ENCODE measurements at places on chromosomes 7 and 10.

DNA sequence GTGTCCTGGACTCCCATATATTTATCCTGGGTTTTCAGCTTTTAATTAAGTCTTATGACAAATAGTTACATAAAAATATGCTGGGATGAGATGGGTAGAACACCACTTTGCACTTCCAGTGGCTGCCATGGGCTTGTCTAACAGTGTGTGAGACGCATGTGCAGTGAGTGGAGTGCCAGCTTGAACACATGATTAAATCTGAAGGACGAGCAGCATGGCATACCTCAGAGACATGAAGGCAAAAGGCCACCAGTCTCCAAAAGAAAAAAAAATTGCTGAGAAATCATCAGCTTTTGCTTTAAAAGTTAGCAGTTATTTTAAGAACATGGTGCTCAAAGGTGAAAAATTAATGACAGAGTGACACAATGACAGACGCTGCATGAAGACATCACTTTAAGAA lies 139.0 kb upstream of the ADCY1 start:
- no peak for DNase-seq

- no peak for DNase-seq
These were observed 6.3 kb downstream of the RSBN1L start for GRCh38 chr7:77702513-77702912.

GRCh38 chr7:15684111-15684800 lies 2.2 kb downstream of the MEOX2 start:
- DNase-seq: no peak

GRCh38 chr7:158868764-158869410 lies 12.5 kb downstream of the DYNC2I1 start:
- DNase-seq: no peak

DNA sequence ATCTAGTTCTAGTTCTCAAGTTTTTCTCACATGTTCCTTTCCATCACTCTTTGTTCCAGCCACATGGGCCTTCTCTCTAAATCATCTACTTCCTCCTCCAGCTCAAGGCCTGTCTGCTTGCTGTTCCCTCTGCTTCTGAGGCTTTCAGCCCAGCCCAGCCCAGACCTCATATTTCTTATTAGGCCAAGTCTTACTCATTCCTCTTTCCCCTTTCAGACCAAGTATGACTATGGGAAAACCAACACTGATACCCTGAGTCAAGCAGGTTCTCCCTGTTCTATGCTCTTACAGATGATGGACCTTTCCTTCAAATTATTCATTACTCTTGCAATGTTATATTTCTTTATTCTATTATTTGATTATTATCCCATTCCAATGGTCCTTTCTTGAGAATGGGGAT lies 80.3 kb upstream of the SEM1 start:
- no peak for DNase-seq

DNA sequence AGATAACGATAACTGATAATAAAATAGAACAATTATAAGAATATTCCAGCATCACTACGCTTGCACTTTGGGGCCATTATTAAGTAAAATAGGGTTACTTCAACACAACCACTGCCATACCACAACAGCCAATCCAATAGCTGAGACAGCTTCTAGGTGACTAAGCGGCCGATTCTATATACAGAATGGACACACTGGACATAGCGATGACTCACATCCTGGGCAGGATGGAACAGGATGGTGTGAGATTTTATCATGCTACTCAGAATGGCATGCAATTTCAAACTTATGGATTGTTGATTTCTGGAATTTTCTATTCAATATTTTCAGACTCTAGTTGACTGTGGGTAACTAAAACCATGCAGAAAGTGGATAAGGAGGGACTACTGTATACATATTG lies 920.9 kb downstream of the LRMDA start:
- DNase-seq: peak; percentile 94

DNA sequence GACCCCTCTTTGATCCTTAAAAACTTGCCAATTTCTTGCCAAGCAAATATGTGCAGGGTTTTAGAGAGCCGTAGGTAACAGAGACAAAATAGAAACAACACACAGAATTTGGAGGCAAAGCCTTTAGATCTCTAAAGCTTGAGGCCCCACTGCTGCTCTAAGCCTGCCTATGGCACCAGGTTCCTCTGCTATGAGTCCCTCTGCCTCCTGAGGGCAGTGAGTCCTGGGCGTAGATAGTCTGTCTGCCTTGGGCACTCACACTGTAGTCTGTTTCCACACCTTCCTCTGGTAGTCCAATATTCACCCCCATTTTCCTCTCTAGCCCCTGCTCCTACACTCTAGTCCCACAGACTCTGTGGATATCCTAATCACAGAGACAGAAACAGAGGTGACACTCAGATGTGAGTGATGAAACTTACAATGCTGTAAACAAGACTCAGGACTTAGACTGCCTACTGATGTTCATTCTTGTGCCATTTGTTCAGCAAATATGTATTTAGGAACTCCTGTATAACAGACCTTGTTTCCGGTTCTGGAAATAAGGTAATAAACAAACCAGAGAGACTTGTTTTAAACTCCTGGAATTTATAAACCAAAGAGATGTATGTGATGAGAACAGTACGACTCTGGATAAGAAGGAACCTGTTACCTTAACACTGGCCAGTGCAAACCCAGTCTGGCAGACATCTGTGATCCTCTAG lies 153.3 kb upstream of the PRSS1 start:
- no peak for DNase-seq

DNA sequence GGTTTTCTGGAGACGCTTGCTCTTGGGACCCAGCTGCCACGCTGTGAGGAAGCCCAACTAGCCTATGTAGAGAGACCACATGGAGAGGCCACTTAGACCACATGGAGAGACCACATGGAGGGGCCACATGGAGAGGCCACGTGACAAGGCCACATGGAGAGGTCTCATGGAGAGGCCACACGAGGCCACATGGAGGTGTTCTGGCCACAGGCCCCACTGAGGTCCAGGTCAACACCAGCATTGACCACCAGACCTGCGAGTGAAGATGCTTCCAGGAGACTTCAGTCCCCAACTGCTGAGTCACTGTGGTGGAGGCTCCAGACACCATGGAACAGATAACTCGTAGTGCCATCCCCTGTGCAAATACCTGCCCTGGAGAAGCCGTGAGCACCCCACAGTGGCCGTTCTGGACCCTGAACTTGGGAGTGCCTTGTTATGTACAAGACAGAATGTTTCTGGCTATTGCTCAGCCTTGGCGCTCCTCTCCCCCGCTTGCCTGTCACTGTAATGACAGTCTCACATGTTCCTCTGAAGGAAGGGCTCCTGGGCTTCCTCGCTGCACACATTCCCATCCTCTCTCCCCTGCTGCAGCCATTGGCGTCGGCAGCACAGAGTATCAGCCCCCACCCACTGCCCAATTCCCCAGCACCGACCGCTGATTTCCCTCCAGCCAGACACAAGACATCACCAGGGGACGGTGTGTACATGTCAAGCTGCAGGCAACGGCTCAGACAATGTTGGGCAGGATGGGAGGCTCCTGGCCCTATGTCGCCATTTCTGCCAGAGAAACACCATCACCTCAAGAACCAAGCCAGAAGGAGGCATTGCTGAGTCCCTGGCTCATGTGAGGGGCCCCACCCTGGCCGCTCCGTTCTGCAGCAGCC lies 49.0 kb upstream of the TNRC18 start:
- DNase-seq: no peak

DNA sequence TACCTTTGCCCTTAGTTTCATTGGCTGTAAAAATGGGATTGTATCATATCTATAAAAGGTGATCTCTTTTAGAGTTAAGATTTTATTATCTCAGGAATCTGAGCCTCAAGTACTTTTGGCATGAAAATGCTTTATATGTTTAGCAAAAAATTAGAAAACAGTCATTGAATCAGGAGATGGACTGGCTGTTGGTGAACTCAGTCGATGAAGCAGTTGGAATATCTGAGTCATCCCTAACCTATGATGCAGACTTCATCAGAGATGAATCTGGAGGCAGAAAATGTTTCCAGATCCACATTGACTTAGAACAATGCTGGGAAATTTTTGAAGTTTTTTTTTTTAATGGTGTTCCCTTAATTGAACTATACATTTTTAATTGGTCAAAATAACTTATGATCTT lies 228.5 kb downstream of the SLC25A13 start:
- peak; percentile 70 for DNase-seq

DNA sequence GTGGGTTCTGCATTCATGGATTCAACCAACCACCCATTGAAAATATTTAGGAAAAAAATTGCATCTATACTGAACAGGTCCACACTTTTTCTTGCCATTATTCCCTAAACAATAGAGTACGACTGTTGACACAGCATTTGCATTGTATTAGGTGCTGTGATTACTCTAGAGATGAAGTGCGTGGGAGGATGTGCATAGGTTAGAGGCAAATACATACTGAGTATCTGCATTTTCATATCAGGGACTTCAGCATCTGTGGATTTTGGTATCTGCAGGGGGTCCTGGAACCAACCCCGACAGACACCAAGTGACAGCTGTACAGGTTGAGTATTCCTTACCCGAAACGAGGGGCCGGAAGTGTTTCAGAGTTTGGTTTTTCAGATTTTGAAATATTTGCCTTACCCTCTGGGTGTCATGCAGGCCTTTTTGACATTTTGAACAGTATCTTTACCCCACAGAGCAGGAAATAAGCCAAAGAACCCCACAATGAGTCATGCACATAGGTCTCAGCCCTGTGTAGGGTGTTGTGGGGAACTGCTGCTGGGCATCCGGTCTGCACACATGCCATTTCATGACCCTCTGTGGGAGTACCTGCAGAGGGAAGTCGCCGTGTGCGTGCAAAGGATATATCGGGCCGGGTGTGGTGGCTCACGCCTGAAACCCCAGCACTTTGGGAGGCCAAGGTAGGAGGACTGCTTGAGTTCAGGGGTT lies 14.5 kb downstream of the NUDT5 start:
- DNase-seq: peak; percentile 9

GRCh38 chr7:1444214-1444924 lies 14.9 kb downstream of the MICALL2 start:
- no peak for DNase-seq

DNA sequence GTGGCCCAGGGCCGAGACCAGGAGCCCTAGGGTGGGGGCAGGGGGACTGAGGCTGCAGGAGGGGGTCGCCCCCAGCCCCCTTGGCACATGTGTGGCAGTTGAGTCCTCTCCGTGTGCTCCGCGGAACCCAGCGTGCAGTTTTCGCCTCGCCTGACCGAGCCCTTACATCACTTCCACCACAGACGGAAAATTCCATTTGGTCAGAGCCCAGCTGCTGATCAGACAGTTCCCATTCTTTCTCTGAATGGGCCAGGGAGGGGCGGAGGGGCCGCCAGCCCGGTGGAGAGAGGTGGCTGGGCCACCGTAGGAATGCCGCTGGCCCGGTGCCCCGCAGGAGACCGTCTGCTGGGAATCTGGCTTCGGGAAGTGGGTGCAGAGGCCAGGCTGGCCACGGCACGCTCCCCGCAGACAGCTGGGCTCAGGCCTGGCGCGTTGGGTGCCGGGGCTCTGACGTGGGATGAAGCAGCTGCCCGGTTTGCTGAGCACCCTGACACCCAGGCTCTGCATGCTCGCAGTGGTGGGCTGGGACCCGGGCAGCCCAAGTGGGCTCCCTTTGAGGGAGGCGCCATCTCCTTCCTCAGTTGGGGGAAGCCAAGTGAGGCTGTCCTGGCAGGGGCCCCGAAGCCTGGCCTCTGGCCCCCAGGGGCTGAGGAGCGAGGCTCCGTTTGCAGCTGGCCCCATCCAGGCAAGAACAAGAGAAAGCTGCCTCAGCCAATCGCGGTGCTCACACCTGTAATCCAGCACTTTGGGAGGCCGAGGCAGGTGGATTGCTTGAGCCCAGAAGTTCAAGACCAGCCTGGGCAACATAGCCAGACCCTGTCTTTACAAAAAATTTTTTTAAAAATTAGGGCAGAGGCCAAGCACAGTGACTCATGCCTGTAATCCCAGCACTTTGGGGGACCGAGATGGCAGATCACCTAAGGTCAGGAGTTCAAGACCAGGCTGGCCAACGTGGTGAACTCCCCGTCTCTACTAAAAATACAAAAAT lies 9.9 kb downstream of the TTYH3 start:
- peak; percentile 91 for DNase-seq

DNA sequence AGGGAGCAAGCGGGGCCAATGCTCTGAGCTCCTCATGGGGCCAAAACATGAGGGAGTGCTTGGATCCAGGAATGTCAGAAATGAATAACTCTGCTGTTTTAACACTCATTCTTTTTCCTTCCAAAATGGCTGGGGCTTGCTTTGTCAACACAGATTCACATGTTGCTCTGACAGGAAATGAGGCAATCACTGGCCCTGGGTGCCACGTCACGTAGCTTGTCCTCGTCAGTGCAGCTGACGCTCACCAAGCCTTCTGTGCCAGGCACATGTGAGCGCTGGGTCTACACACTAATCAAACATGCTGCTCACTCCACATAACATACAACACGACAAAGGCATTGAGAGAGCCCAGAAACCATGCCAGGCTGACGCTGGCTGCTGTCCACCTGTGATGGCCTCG lies 198.9 kb downstream of the WDR37 start:
- DNase-seq: peak; percentile 63

GRCh38 chr7:47239931-47240421 lies 341.9 kb downstream of the TNS3 start:
- DNase-seq: no peak

- no peak for DNase-seq
These were observed 30.1 kb downstream of the ZNF277 start for GRCh38 chr7:112236597-112236996.

- no peak for DNase-seq
These were observed 237.5 kb downstream of the DNAJB6 start for GRCh38 chr7:157574120-157574825.

- peak; percentile 80 for DNase-seq
These were observed 134.3 kb upstream of the PDE1C start for GRCh38 chr7:32204361-32205018.

DNA sequence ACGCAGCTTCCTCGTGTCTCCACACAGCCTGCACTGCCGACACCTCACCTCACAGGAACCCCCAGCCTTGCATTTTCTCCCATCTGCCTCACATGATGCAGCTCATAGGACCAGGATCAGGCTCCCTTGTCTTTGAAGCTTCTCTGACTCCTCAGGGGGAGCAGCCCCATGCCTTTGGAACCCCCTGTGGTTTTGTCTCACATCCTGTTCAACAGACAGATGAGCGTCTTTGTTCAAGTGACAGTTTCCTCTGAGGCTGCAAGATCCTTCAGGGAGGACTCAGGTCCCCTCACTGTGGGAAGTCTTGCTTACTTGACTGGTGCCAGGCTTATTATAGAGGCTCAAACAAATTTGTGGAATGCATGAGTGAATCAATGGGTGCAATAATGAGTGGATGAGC lies 667.1 kb downstream of the INHBA start:
- DNase-seq: peak; percentile 65

DNA sequence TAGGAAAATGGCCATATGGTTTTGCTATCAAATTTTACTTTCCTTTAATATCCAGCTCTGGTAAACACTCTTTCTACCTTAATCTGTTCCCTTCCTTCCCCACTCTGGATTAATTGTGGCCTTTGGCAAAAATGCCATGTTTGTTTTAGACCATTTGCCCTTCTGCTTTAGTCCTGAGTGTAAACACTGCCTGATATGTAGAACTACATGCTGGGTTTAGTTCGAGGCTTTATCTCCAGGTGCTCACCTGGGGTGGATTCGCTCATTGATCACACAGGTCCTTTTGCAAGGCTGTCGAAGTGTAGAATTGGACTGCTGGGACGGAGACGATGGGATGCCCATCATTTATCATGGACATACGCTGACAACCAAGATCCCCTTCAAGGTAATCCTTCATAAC lies 94.1 kb downstream of the NOC3L start:
- no peak for DNase-seq
